ENCODE measurements at places on chromosomes 3 and 15.
A peak's percentile ranks its signal among the peaks of the same experiment; 100 is the strongest.

GRCh38 chr3:189278221-189278620 is 106.5 kb downstream of the TPRG1 start:
- no peaks in the 10 kb centered on the region for H3K27me3 ChIP-seq
- H3K27ac ChIP-seq: peak overlapping the region; percentile 10
- H3K36me3 ChIP-seq: no peaks in the 10 kb centered on the region
- H3K4me1 ChIP-seq: peaks cover 21% of the 10 kb centered on the region
- no peak for DNase-seq

DNA sequence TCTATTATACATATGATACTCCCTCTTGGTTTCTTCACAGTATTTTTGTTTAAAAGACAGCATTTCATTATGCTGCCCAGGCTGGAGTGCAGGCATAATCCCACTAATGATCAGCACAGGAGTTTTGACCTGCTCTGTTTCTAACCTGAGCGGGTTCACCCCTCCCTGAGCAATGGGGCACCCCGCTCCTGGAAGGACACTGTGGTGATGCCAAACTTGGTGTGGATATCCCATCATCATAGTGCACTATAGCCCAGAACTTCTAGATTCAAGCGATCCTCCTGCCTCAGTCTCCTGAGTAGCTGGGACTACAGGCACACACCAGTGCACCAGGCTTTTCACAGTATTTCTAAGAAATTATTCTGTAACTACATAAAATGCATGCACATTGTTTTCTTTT is 14.9 kb downstream of the COLQ start:
- no peaks in the 10 kb centered on the region for H3K36me3 ChIP-seq
- DNase-seq: no peak

GRCh38 chr3:81732642-81733041 is 28.8 kb downstream of the GBE1 start:
- H3K4me3 ChIP-seq: no peak overlapping the region
- no peaks in the 10 kb centered on the region for H3K27me3 ChIP-seq
- no peak for DNase-seq
- peaks cover 15% of the 10 kb centered on the region for H3K4me1 ChIP-seq
- peaks cover 38% of the 10 kb centered on the region for H3K36me3 ChIP-seq

- H3K27me3 ChIP-seq: no peaks in the 10 kb centered on the region
- H3K36me3 ChIP-seq: peaks cover 10% of the 10 kb centered on the region
- H3K4me3 ChIP-seq: no peak overlapping the region
- H3K4me1 ChIP-seq: peaks cover 11% of the 10 kb centered on the region
- peak overlapping the region; percentile 3 for H3K27ac ChIP-seq
These were observed 57.6 kb downstream of the ATG7 start for GRCh38 chr3:11329777-11330176.

GRCh38 chr15:45703670-45704328 is 69.0 kb downstream of the SQOR start:
- no peak overlapping the region for H3K27ac ChIP-seq
- H3K4me3 ChIP-seq: peak overlapping the region; percentile 69
- DNase-seq: no peak
- peaks cover 11% of the 10 kb centered on the region for H3K4me1 ChIP-seq
- H3K36me3 ChIP-seq: no peaks in the 10 kb centered on the region
- peaks cover 7% of the 10 kb centered on the region for H3K27me3 ChIP-seq

DNA sequence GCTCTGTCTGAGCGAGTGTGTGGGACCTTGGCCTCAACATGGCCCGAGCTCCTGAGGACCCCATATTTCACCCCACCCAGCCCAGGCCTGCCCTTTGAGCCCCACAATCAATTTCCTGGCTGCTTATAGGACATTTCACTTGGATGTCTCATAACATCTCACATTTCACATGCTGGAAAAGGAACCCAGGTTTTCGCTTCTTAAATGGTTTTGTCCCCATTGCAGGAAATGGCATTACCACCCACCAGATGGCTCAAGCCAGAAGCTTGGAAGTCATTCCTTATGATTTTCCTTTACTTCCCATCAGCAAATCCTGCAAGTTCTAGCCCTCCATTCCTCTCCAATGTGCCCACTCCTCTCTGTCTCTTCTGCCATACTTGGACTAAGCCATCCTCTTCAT is 14.9 kb downstream of the ITGA11 start:
- no peaks in the 10 kb centered on the region for H3K36me3 ChIP-seq
- no peaks in the 10 kb centered on the region for H3K4me1 ChIP-seq

DNA sequence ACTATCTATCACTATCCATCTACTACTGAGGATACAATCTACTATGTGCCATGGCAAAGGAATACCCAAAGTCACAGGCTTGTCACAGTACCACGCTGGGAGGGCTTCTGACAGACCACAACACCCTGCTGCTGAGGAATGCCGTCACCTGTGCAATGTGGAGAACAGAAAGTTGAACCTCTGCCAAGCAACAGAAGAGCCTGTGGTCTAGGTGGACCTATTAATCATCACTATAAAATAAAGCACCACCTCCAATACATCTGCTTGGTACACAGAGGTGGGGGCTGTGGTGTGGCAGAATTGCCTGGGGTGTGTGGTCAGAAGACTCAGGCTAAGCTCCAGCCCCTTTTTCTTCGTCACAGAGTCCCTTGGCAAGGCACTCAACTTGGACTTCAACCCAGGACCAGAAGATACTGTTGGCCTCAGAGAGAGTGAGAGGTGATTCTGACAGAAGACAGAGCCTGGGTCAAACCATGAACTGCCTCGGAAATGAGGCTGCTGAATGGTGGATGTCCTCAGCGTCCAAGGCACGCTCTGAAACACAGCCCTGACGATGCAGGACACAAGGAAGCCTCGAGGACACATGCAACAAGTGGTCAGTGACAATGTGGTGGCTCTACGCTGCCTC is 189.4 kb upstream of the CHRNA7 start:
- no peak overlapping the region for H3K4me3 ChIP-seq
- peaks cover 3% of the 10 kb centered on the region for H3K27me3 ChIP-seq

- H3K27ac ChIP-seq: no peak overlapping the region
- H3K27me3 ChIP-seq: no peaks in the 10 kb centered on the region
- no peak overlapping the region for H3K4me3 ChIP-seq
- peaks cover 6% of the 10 kb centered on the region for H3K4me1 ChIP-seq
- H3K36me3 ChIP-seq: no peaks in the 10 kb centered on the region
- DNase-seq: no peak
These were observed 128.4 kb downstream of the NECTIN3 start for GRCh38 chr3:111200027-111200426.

DNA sequence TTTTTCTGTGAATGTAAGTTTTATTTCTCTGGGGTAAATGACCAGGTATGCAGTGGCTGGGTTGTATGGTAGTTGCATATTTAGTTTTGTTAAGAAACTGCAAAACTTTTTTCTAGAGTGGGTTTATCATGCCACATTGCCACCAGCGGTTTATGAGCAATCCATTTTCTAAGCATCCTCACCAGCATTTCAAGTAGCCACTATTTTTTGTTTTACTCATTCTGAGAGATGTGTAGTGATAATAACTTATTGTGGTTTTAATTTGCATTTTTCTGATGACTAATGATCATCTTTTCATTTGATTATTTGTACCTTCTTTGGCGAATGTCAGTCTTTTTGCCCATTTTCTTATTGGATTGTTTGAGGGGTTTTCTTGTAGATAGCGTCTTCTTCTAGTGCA is 56.2 kb downstream of the SPRED1 start:
- H3K4me1 ChIP-seq: peaks cover 9% of the 10 kb centered on the region
- no peak overlapping the region for H3K4me3 ChIP-seq
- H3K27ac ChIP-seq: no peak overlapping the region
- H3K36me3 ChIP-seq: no peaks in the 10 kb centered on the region
- peaks cover 15% of the 10 kb centered on the region for H3K27me3 ChIP-seq

- H3K36me3 ChIP-seq: no peaks in the 10 kb centered on the region
- peaks cover 4% of the 10 kb centered on the region for H3K4me1 ChIP-seq
- peaks cover 51% of the 10 kb centered on the region for H3K27me3 ChIP-seq
- no peak overlapping the region for H3K4me3 ChIP-seq
- H3K27ac ChIP-seq: no peak overlapping the region
These were observed 27.9 kb upstream of the IL1RAP start for GRCh38 chr3:190485830-190486532.

- peaks cover 33% of the 10 kb centered on the region for H3K27me3 ChIP-seq
- no peak for DNase-seq
- H3K27ac ChIP-seq: no peak overlapping the region
- H3K4me1 ChIP-seq: no peaks in the 10 kb centered on the region
- no peaks in the 10 kb centered on the region for H3K36me3 ChIP-seq
These were observed 65.8 kb downstream of the MYL3 start for GRCh38 chr3:46797486-46797885.

DNA sequence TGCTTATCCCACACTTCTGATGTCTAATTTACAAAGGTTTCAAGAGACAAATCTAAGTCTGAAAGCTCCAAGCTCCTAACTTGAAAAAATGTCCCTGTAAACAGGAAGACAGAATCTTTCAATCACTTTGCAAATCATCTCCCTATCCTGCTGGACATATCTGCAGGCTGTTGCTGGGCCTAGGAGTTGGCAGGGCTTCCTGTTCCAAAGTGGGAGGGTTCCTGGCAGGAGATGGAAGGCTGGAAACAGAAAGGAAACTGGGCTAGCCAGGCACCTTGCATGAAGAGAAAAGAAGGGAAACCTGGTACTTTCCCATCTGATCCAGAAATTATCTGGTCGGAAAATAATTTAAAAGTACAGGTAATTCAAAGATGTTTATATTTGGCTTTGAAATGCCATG is 227.3 kb upstream of the IL12A start:
- H3K27ac ChIP-seq: no peak overlapping the region
- H3K4me3 ChIP-seq: no peak overlapping the region
- no peak for DNase-seq
- H3K27me3 ChIP-seq: peaks cover 45% of the 10 kb centered on the region

GRCh38 chr15:91491101-91491950 is 362.2 kb upstream of the SLCO3A1 start:
- H3K27me3 ChIP-seq: no peaks in the 10 kb centered on the region
- no peak overlapping the region for H3K4me3 ChIP-seq
- no peaks in the 10 kb centered on the region for H3K36me3 ChIP-seq
- peak; percentile 10 for DNase-seq
- no peak overlapping the region for H3K27ac ChIP-seq

GRCh38 chr3:29181149-29181780 is 99.6 kb upstream of the RBMS3 start:
- no peak overlapping the region for H3K27ac ChIP-seq
- H3K36me3 ChIP-seq: no peaks in the 10 kb centered on the region
- H3K27me3 ChIP-seq: no peaks in the 10 kb centered on the region
- no peak for DNase-seq

- no peak for DNase-seq
- no peak overlapping the region for H3K4me3 ChIP-seq
- peaks cover 7% of the 10 kb centered on the region for H3K27me3 ChIP-seq
- H3K36me3 ChIP-seq: no peaks in the 10 kb centered on the region
- H3K27ac ChIP-seq: no peak overlapping the region
- no peaks in the 10 kb centered on the region for H3K4me1 ChIP-seq
These were observed 66.1 kb upstream of the RORA start for GRCh38 chr15:61295239-61295638.

GRCh38 chr3:147130461-147130860 is 275.9 kb downstream of the ZIC4 start:
- no peaks in the 10 kb centered on the region for H3K27me3 ChIP-seq
- DNase-seq: no peak
- no peak overlapping the region for H3K27ac ChIP-seq
- H3K4me1 ChIP-seq: no peaks in the 10 kb centered on the region
- H3K4me3 ChIP-seq: no peak overlapping the region

DNA sequence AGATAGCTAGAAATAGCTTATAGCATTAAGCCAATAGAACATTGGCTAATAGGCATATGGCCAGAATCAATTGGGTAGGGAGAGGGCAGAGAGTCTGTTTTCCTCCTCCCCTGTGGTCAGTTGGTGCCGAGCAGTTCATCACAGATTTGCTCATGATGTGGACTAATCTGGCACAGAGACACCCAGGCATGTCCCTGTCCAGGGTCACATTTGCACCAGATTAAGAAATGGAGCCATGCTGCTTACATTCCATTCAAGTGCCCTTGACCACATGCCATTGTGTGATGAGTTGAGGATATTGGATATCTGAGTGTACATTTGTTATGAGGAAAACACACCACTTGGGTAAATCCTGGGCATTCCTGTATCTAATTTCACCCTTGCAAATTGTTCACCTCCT is 53.4 kb downstream of the USP13 start:
- no peak for DNase-seq
- peaks cover 9% of the 10 kb centered on the region for H3K36me3 ChIP-seq
- H3K4me1 ChIP-seq: no peaks in the 10 kb centered on the region
- no peak overlapping the region for H3K27ac ChIP-seq

DNA sequence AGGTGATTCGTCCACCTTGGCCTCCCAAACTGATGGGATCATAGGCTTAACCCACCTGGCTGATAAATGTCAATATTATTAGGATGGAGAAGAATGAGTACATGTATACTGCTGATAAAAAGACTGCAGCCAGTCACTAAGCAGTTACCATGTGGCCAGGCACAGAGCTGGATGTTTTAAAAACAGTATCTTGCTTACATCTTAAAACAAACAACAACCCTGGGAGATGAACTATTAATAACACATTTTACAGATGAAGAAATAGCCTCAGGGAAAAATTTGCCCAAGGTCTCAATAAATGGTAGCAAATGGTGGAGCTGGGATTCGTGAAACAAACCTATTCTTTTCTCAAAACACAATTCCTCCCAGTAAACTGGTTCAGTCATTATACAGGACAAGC is 18.1 kb downstream of the IL17RD start:
- H3K4me1 ChIP-seq: no peaks in the 10 kb centered on the region
- DNase-seq: no peak
- H3K4me3 ChIP-seq: no peak overlapping the region
- H3K27me3 ChIP-seq: peaks cover 8% of the 10 kb centered on the region
- no peak overlapping the region for H3K27ac ChIP-seq
- H3K36me3 ChIP-seq: no peaks in the 10 kb centered on the region

GRCh38 chr3:100003609-100004503 is 110.4 kb downstream of the FILIP1L start:
- no peak for DNase-seq
- H3K27ac ChIP-seq: no peak overlapping the region
- peaks cover 5% of the 10 kb centered on the region for H3K36me3 ChIP-seq
- H3K27me3 ChIP-seq: no peaks in the 10 kb centered on the region

GRCh38 chr15:65659502-65660052 is 37.8 kb downstream of the SLC24A1 start:
- H3K27ac ChIP-seq: no peak overlapping the region
- no peak for DNase-seq
- no peaks in the 10 kb centered on the region for H3K27me3 ChIP-seq

GRCh38 chr3:145898487-145898886 is 262.5 kb downstream of the PLOD2 start:
- H3K4me3 ChIP-seq: no peak overlapping the region
- DNase-seq: no peak
- no peak overlapping the region for H3K27ac ChIP-seq
- no peaks in the 10 kb centered on the region for H3K36me3 ChIP-seq
- H3K27me3 ChIP-seq: no peaks in the 10 kb centered on the region

- H3K27me3 ChIP-seq: no peaks in the 10 kb centered on the region
- no peak overlapping the region for H3K4me3 ChIP-seq
- H3K27ac ChIP-seq: no peak overlapping the region
- H3K4me1 ChIP-seq: peaks cover 10% of the 10 kb centered on the region
These were observed 133.9 kb downstream of the LRRC28 start for GRCh38 chr15:99385005-99385669.
